ENCODE measurements at places on chromosomes 3 and 15.

GRCh38 chr3:114609973-114610630, 316.3 kb downstream of the TIGIT start:
- no peak for DNase-seq

GRCh38 chr3:193945143-193945542, 190.8 kb upstream of the HES1 start:
- DNase-seq, result no peak

DNA sequence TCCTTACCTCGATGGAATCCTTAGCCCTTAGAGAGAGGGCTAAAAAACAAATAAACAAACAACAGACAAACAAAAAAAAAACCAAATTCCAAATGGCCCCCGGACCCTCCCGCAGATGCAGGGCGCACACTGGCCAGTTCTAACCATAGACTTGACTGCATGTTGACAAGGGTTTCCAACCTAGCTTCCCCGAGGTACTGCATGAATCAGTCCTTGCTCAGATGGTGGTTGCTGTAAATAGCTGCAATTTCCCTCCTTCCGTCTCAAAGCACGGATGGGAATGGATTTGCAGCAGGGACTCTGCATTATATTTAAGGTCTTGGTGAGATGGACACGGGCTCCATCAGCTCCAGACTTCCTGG, 162.8 kb downstream of the CD47 start:
- no peak for DNase-seq

GRCh38 chr3:14602804-14603644, 48.5 kb upstream of the CCDC174 start:
- DNase-seq, result no peak

DNA sequence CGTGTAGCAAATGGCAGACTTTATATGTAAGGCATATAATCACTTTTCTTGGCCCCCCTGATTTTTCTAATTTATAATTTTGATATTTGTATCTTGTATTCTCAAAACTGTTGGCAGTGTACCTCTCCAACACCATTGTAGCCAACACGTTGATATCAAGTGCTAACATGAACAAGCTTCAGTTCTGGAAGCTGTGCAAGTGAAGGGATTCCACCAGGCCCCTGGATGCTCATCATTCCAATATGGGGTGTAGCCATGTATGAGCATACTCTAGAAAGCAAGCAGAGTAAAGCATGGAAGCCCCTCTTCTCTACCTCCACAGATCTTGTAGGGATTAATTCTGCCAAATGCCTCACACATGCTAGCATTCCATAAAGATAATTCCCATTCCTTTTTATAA, 211.3 kb downstream of the MYRIP start:
- no peak for DNase-seq

DNA sequence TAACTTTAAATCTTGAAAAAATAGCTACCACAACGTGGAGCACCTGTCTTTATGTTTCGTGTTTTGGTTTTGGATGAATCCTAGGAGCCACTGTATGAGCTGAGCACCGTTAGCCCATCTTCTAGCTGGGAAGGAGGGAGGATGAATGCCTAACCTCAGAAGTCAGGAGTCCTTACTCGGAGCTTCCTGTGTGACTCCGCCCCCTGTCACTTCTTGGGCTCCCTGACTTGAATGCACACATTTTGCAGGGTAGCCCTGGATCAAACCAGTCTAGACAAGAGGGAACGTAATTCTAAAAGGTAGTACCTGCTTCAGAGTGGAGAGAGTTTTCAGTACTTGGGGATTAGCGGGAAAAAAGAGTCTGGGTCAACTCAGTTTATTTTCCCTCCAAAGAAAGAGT, 5.3 kb downstream of the GABRA5 start:
- DNase-seq, result no peak

DNA sequence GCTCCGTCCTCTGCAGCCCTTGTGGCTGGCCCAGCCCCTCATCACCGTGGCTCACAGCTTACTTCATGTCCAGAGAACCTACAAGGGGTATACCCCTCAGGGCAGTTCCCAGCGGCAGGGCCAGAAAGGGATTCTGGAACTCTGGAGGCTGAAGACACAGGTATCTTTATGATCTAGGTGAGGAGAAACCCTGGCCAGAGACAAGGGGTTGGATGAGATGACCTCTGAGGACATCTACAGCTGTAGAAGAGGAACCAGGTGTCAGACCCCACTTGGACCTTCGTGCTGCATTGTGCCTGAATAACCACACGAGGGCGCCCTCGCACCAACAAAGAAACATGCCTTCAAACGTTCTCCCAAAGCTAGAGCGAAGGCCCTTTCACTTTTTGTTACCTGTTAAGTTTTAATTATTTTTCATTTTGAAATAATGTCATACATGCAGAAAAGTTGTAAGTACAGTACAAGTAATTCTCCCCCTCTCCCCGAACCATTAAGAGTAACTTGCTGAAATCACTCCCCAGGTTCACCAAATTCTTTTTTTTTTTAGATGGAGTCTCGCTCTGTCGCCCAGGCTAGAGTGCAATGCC, 118.7 kb upstream of the SMAD3 start:
- DNase-seq, result peak; percentile 95

- peak; percentile 77 for DNase-seq
Measured at GRCh38 chr15:100939791-100940190, 20.6 kb downstream of the LRRK1 start.

DNA sequence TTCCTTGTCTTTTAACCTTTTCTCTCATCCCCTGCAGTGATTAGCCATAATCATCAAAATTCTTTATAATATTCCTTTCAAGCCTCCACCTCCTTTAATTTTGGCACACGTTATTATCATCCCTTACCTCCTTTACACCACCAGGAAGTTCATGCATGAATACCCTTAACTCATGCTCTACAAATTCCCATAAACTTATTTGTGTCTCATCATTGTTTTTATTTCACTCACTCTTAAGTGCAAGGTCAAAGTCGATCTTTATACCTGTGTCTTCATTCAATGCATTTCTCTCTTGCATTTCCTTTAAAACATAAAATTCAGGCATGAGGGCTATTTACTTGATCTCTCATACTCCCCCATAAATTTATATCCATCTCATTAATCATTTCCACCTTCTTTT, 1064.6 kb upstream of the CADM2 start:
- no peak for DNase-seq

GRCh38 chr3:45779746-45780735, 16.3 kb downstream of the SLC6A20 start:
- DNase-seq, result no peak

- no peak for DNase-seq
Measured at GRCh38 chr3:58497097-58497496, 5.2 kb downstream of the KCTD6 start.

DNA sequence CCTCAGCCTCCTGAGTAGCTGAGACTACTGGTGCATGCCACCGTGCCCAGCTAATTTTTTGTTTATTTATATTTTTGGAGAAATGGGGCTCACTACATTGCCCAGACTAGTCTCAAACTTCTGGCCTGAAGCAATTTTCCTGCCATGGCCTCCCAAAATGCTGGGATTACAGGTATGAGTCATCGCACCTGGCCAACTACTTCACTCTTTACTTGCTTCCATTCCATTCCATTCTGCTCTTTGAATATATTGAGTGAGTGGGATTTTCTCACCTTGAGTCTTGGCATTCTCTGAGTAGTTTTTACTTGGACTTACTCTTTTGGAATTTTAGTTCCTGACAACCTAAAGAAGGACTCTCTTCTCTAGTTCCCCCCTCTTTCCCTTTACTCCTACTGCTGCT, 93.8 kb upstream of the UNC13C start:
- no peak for DNase-seq

DNA sequence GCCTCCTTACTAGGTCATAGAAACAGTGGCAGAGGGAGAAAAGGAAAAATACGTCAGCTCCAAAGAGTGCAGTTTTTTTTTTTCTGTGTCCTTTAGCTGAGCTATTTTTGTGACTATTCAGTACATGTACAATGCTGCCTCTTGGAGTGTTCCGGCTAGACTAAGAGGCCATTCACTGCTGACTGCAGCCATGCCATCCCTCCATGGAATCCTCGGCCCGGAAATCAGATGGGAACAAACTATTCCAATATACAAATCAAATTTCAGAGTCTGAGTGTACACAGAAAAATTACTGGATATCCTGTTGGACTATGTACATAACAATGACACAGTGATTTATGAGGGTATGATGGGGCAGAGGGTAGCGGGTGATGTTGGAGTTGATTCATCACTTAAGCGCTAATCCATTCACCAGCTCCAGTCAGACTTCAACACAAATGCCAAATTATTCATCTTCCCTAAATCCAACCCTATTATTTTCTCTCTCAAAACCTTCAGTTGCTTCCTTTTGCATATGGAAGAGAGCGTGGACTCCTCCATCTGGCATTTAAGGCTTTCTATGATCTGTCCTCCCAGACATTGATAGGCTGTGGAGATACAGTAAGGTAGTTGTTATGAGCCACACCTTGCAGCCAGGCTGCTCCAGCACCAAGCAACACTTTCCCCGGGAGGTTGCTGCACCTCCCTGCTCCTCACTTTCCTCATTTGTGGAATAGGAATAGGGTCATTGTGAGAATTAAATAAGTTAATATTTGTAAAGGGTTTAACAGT, 109.1 kb downstream of the LPP start:
- no peak for DNase-seq

DNA sequence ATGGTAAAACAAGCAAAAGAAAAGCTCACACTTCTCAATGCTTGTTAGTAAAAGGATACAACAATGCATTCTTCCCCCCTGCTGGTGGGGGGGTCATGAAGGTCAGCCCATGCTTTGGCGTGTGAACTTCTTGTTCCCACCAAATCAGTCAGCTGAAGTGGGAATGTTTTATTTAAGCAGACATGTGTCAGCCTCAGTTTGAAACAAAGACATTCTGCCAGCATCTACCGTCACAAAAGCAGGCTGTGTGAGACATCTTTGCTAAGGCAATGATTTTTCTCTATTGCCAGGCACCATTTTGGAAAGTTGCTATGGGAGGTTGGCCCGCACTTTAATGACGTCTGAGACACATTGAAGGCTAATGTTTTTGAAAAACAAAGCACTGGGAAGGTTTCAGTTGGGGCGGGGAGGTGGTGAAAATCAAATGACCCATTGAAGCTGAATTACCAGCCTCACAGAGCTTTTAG, 206.6 kb downstream of the TLE3 start:
- no peak for DNase-seq

DNA sequence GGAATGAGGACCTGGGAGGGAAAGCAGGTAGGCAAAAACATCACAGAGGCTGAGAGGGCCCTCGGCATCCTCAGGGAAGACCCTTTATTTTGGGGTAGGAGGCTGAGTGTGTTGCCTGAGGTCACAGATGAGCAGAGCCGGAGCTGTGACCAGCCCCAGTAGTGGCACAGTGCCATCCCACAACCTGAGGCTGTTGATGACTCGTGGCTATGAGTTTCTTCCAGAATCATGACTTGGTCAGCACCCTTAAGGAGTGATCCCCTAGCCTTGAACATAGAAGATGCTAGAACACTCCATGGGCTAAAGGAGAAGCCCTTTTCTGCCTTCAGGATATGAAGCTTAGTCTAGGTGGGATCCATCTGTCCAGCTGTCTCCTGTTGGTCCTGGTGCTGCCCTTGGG, 19.5 kb upstream of the CXCR6 start:
- no peak for DNase-seq

All from KBM-7 (cell line).